Stimulated activated CD4-positive, alpha-beta T cell treated with anti-CD3 and anti-CD28 coated beads, TNF-alpha, amount 100 ng/mL, for 24 hours (primary cell): ENCODE measurements at places on chromosomes 5 and 9.

DNA sequence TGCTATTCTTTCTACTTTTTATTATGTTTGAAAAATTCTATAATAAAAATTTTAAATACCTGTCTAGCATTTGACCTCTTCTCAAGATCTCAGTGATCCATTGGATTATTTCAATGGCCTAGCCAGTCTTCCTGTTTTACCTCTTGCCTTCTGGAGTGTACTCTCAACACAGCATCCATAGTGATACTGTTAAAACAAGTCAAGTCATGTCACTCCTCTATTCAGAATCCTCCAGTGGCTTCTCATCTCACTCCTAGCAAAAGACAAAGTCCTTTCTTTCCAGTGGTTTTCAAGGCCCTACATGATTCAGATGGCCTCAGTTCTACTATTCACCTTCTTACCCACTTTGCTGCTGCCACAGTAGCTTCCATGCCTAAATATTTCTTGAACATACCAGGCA, 1.8 kb downstream of the MARVELD2 start:
- DNase-seq, result no peak

- DNase-seq, result no peak
These were observed 67.4 kb upstream of the ADAMTS19 start for GRCh38 chr5:129392681-129393080.

- DNase-seq, result no peak
These were observed 248.1 kb upstream of the NREP start for GRCh38 chr5:112004867-112005622.

DNA sequence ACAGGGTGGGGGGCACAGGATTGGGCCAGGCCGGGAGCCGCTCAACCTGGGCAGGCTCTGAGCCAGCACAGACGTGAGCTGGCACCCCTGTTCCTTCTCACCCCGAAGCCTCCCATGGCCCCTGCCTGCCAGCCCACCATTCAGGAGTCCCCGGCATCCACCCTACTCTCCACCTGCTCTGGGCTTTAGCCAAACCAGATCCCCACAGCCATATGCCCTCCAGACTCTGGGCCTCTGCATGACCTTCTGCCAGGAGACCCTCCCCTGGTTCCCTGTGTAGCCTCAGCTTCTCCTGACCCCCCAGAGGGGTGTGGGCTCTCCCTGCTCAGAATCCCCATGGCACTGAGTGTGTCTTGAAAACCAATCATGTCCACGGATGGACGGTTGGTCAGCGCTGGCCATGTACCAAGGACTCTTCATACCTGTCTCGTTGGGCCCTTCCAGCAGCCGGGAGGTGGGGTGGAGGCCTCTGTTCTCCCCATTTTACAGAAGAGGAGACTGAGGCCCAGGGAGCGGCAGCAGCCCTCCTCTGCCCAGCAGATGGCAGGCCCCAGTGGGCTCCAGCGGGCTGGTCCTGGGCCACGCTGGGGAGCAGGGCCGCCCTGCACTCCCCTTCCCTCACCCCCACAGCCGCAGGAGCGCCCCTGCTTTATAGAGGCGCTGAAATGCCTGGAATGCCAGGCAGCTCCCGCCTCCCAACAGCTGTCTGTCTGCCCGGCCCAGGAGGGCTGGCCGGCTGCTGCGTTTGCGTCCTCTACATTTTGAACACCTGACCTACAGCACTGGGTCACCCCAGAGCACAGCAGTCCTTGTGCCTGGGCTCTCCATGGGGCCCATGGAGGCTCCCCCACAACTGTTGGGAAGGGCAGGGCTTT, 3.5 kb upstream of the MYMK start:
- DNase-seq, result no peak

- no peak for DNase-seq
These were observed 12.8 kb upstream of the FBXL7 start for GRCh38 chr5:15487228-15487627.

- DNase-seq, result no peak
These were observed 34.5 kb downstream of the FNBP1 start for GRCh38 chr9:130008538-130008937.

DNA sequence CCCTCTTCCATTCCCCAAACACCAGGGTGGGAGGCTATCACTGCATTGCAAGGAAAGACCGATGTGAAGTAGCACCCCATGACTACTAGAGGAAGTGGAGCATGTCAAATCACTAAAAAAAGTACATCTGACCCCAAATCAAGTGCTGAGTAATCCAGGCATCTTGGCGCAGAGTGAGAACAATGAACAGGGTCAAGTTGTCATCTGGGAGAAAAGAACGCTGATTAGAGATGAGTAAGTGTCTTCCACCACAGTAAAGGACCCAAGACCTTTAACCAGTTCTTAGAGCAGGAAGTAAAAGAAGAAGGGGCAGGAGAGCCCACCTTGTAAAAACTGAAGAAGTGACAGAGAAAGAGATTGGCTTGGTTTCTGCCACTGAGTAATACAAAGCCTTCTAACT, 75.0 kb upstream of the RAD23B start:
- DNase-seq, result no peak

DNA sequence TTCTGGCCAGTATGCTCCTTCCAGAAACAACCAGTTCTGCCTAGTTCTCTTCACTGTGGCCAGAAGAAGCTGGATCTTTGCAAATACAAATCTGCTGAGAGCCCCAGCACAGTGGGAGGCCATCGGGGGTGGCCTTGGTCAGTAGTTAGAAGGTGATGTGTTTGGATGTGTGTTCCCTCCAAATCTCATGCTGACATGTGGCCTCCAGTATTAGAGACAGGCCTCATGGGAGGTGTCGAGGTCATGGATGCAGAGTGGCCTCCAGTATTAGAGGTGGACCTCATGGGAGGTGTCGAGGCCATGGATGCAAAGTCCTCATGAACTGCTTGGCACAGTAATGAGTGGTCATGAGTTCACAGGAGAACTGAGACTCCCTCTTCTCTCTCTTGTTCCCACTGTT, 7.6 kb upstream of the IRX2 start:
- no peak for DNase-seq

DNA sequence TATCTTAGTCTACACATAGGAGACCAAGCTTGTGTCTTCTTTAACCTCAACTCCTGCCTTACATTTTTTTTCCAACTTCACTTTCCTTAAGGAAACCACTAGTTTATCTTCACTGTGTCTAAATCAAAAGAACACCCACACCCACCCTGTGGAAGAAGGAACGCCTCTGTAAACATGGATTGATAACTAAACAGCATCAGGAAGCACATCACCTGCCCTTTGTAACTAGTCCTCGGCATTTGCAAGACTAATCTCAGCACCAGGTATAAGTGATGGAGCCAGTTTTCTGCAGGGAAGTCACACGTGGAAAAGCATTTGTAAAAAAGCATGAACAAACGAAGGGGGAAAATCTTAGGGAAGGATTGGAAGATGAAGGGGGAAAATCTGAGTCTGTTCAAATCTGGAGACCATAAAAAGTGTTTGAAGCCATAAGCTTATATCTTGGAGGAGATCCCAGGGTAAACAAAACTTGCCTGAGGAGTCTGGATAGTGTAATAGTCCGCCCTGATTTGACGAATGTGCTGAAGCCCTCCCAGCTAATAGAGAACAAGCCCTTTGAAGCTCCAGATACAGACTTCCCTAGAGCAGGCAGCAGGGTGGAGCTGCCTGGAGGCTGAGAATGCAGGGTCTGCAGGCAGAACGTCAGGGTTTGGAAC, 117.3 kb upstream of the LHFPL2 start:
- DNase-seq, result no peak

DNA sequence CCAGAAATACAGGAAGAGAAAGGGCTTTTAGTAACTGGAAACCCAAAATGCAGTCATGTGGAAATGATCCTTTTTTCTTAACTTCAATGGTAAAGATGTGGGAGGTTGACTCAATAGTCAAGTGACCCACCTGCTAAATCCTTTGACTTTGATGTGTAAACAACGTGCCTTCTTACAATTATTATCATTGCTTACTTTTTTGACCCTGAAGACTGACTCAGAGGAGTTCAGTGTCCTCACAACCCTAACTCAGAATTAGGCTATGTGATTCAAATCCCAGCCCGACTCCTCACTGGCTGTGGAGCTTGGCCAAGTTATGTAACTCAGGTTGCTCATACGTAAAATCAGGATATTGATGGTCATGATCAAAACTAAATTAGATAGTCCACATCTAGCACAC, 27.9 kb downstream of the ANXA1 start:
- DNase-seq, result no peak

GRCh38 chr9:131817073-131817472, 77.2 kb upstream of the RAPGEF1 start:
- no peak for DNase-seq

GRCh38 chr5:123223921-123224320, 134.9 kb downstream of the PRDM6 start:
- no peak for DNase-seq
